ENCODE measurements at places on chromosomes 12 and 14.

DNA sequence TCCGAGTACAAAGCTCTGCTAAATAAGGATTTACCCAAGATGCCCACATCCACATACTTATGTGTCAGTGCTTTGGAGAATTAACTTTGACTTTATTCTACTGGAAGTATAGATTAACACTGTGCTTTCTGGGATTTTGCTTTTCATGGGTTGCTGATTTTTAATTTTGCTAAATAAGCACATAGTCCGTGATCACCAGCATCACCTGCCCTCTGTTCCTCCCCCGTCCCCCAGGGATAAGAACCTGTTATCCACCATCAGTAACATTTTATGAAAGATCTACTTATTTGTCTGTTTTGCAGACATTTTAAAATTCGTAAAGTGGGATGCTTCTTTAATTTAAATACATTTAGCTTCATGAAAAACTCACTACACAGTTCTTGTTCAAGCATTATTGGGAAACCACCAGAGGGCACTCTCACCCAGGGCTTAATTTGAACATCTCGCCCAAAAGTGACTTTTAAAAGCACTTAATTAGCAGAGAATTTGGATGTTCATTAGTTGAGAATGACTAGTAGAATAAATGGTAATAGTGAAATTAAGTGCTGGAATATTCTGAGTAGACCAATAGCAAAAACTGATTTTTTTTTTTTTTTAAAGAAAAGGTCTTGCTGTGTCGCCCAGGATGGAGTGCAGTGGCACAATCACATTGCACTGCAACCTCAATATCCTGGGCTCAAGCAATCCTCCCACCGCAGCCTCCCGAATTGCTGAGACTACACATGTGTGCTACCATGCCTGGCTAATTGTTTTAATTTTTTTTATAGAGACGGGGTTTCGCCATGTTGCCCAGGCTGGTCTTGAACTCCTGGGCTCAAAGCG, 35.7 kb downstream of the MRPL42 start:
- peak; percentile 34 for DNase-seq

DNA sequence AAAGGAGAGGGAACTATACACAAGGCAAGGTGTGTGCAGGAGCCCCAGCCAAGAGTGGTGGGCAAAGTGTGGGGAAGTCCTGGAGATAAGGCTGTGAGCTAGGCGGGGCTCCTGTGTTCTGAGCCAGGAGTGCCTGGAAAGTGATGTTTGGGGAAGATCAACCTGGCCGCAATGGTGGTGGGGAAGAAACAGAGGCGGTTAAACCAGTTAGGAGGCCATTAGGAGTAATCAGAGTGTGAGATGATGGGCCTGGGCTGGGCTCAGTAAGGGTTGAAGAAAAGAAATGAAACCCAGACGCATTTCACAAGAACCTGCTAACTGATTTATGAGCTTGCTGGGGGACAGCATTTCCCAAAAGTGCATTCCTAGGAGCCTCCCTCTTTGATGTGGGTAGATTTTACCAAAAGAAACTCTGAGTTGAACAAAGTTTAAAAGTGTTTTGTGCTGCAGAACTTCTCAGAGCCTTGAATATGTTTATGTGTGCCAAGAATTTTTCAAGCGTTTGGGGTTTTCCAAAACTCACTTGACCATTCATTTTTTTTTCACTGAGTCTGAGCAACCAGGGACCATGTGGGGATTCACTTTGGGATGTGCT, 34.2 kb upstream of the LRP1-AS start:
- DNase-seq: no peak

- no peak for DNase-seq
Measured at GRCh38 chr14:55749946-55750345, 169.9 kb downstream of the KTN1 start.

- DNase-seq: no peak
Measured at GRCh38 chr12:6774499-6775062, 2.3 kb downstream of the LAG3 start.

DNA sequence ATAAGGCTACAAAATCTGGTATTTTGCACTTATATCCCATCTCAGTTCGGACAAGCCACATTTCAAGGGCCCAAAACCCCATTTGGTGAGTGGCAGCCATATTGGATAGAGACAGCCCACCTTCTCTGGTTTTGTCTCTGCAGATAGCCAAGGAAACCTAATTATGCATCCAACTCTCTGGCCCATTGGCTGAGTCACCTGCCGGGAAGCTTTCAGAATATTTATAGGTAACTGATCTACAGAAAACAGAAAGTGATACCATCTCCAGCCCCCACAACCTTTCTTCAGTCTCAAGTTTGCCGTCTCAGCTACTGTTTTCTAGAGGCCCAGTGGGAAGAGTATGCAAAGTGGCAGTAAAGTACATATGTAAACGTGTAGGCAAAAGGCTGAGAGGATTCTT, 33.7 kb upstream of the PPP1CC start:
- no peak for DNase-seq
